Type B pancreatic cell (in vitro differentiated cells): ENCODE measurements at places on chromosomes 12 and 14.

- no peak for DNase-seq
These were observed 1.0 kb downstream of the CLBA1 start for GRCh38 chr14:104986487-104987164.

DNA sequence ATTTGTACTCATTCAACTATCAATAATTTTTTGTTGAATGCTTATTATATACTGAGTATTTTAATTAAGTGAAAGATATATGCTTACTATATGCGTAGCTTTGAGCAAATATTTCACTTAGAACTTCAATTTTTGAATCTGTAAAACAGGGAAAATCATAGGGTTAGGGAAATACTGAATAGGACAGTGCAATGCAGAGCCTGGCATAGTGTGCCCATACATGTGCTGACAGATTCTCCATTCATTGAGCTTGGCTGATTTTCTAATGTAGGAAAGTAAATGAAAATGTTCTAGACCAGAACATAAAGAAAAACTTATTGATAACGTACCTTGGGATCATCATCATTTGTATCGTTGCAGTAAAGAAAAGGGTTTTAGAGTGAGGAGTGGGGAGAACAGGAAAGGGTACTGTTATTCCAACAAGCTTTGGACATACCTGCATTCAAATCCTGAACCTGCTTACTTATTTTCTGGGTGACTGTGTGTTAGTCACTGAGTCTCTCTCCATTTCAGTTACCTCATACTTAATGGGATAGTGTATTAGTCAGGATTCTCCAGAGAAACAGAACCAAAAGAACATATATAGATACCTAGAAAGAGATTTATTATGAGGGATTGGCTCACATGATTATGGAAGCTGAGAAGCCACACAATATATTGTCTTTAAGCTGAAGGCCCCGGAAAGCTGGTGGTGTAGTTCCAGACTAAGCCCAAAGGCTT lies 436.4 kb downstream of the ADAMTS20 start:
- no peak for DNase-seq

DNA sequence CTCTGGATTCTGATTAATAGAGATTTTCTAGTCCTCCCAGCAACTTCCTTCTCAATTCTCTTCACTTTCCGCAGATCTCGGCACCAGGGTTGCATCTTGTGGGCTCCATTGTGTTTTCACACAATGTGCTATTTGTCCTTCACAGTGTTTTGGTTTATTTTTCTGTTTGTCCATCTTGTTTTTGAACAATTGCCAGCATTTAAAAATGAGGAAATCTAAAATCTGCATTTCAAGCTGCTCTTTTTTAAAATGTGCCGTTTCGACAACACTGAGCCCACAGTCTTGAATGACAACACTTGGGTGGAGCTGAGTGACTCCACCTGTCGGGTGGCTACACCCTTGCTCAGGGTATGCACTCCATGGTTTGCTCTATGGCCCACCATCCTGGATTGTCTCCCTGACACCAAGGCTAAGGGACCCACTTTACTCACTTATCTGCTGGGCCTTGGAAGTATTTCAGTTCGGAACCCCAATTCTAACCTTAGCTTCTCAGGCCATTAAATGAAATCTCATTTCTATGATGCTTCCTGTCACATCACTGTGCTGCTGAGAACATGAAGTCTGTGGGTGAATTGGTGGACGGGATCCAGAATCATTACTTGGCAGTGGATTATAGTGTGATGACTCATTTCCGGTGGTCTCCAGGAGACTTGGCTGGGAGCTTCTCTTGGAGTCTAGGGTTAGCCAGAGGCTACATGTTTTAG lies 3.4 kb upstream of the MYRFL start:
- no peak for DNase-seq

- no peak for DNase-seq
These were observed 45.0 kb downstream of the SYNE3 start for GRCh38 chr14:95471476-95471875.

DNA sequence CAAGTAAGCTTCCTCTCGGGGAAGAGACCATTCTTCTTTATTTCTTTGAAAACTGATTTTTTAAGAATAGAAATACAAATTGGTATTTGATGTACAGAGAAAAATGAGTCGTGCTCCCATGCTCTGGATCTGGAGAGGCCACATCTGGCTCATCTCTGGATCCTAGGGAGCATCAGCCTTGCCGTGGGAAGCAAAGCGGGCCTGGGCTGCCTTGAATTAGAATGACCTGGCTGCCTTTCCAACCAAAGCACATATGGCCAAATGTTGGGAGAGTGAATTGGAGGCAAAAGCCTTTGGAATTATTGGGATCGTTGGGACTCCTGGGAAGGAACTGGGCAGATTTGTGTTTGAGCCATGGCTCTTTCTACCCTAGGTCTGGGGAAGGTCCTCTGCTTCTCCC lies 80.0 kb downstream of the SLC25A47 start:
- no peak for DNase-seq

GRCh38 chr12:27024291-27024690 lies 1.9 kb downstream of the MED21 start:
- DNase-seq: no peak
